NCI-H460 (cell line): ENCODE measurements at places on chromosomes 12 and 14.

GRCh38 chr12:49542592-49543160, 3.8 kb downstream of the KCNH3 start:
- no peak for DNase-seq

- no peak for DNase-seq
These were observed 474.4 kb downstream of the NOVA1 start for GRCh38 chr14:26123459-26123858.

- DNase-seq, result no peak
These were observed 46.9 kb downstream of the RAD52 start for GRCh38 chr12:902581-902980.

DNA sequence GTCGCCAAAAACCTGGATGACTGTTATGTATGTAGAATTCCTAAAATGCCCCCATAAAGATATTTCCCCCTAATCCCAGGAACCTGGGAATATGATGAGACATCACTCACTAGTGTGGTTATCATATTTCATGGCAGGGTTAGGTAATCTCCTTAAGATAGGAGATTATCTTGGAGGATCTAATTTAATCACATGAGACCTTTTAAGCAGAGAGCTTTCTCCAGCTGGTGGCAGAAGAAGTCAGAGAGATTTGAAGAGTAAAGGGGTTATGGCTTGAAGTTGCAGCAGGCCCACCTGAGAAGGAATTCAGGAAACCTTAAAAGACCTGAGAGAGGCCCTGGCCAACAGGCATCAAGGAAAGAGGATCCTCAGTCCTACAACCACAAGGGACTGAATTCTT, 53.6 kb downstream of the DYRK2 start:
- no peak for DNase-seq

DNA sequence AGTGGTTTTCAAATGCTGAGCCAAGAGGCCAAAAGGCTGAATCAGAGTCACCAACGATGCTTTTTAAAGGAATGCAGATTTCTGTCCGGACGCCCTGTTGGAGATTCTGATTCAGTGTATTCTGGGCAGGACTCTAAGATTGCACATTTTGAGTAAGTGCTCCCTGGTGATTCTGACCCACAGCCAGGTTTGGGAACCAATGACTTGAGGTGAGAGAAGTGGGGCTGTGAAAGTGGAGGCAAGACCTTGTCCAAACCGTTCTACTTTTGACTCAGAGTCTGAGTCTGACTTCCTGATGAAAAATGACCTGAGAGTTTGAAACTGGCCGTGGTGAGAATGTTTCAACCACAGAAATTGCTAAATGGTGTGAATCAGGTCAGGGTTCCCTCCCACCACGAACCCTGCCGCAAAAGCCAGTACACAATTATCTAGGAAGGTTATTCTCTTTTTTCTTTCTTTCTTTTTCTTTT, 90.2 kb downstream of the NTN4 start:
- no peak for DNase-seq

DNA sequence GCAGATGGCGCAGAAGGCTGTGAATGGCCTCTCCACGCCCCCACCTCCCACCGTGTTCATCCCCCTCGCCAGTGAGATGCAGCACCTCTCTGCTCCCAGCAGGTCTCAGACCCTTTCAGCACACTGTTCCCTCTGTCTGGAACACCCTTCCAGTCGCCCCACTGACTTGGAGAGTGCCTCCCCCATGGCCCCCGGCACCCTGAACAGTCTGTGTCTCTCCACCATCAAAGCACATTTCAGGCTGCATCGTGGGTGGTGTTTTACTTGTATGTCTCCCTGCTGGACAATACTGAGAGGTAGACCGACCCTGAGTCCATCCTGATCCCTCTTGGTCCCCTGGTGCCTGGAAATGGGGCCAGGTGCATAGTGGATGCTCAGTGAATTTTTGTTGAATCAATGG, 34.9 kb downstream of the CACNA2D4 start:
- DNase-seq, result no peak

DNA sequence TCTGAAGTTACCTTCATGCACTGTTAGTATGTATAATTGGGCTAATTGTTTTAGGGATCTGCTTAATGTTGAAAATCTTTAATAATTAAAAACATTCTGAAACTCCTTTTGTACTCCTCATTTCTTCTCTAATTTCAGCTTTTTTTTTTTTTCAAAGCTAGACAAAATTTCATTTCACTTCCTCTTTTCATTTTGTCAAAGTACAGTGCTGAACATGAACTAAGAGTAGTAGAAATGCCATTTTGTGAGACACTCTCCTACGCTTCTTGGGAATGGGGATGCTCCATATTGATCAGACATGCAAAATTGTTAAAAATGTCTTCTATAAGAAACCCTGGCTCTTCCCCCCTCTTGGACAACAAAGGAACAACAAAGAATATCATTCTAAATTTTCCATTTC, 1.7 kb downstream of the ABCD2 start:
- DNase-seq, result no peak

GRCh38 chr12:92735131-92735721, 32.4 kb downstream of the PLEKHG7 start:
- no peak for DNase-seq

- no peak for DNase-seq
These were observed 58.4 kb upstream of the DIO3 start for GRCh38 chr14:101502761-101503392.

DNA sequence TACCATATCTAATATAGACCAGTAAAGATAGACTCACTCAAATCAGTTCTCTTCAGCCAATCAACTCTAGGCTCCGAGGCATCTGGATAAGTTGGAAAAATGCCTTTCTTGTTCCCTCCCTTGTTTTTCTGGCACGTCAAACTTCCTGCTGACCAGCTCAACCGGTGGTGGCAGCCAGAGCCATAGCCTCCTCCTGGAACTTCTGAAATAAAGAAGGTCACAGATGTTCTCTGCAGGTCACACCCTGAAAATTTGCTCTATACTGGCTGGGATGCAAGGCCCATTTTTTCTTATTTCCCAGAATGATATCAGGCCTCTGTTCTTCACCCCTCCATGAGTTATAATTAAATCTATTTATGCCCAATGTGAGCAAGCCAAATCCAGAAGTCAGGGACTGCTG, 81.9 kb downstream of the BMP4 start:
- DNase-seq, result no peak

GRCh38 chr14:39469094-39469710, 37.0 kb upstream of the FBXO33 start:
- DNase-seq, result no peak

GRCh38 chr14:91371011-91371989, 46.3 kb downstream of the CCDC88C start:
- no peak for DNase-seq

GRCh38 chr12:81078469-81079196, 754 bp downstream of the ACSS3 start:
- peak; percentile 78 for DNase-seq
